ENCODE measurements at places on chromosomes 6 and 20.

DNA sequence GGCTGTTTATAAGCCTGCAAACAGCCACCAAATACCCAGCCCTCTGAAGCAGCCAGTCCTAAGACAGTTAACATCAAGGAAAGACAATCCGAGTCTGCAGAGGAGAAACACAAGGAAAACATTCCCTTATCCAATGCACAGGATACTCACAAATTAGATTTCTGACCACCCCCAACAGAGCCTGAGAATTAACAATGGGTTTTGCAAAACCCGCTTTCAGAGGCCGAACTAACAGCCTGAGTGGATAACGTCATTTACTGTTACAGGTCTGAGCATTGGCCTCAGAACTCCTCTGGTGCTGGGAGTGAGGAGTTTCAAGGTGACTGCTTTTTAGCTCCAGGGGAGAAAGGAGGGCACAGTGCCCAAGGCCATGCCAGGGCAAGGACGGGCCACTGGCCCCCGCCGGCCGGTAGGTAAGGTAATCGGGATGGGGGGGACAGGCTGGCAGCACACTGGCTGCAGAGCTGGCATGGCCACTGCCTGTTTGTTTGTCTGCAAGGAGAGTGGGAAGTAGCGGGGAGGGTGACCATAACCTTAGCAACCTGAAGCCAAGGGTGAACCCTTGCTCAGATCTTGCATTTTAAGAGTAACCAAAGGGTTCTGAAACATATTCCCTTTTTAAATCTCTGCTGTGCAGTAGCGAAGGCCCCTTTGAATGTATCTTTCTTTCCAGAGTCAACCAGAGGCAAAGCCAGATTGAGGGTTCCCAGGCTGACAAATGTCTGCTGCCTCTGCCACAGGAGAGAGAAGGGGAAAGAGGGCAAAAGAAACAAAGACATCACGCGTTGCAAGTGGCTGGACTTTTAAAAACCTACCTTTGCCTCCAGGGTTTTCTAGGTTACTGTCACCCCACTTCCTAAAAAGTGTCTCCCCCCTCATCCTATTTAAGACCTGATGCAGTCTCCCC, 3.9 kb downstream of the ZMYND8 start:
- no peak for DNase-seq

- DNase-seq = no peak
Measured at GRCh38 chr6:112799889-112800288, 452.8 kb downstream of the RFPL4B start.

DNA sequence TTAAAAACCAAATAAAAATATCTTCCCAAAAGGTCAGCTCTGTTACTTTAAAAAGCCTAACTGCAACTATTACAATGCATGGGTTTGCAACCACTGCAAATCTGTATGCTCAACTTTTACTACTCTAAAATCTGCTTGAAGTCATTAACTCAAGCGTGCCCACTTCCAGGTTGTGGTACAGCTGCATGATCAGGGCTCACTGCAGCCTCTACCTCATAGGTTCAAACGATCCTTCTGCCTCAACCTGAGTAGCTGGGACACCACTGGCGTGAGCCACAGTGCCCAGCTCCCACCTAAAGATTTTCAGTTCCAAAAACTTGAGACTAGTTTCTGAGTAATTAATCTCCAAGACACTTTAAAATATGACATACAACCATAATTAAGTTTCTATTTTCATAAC, 8.2 kb downstream of the DIDO1 start:
- no peak for DNase-seq

- no peak for DNase-seq
Measured at GRCh38 chr6:100210137-100211117, 216.4 kb upstream of the MCHR2 start.

- peak; percentile 76 for DNase-seq
Measured at GRCh38 chr6:119484598-119484997, 135.0 kb upstream of the MAN1A1 start.

DNA sequence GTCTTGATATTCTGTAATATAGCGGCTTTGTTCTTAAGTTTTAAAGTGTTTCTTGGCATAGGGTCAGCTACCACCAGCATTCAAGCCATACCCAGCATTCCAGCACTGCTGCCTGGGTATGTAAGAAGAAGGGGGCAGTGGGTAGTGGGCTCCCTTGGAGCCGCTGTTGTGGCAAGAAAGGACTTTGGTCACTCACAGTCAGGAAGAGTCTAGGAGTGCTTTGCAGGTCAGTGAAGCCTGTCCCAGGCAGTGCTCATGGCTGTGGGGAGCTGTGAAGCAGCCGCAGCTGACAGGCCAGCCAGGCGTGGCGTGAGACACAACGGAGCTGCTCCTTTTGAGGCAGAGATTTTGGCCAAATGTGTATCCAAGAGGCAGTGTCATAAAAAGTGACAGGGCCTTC, 512.0 kb downstream of the CDKAL1 start:
- no peak for DNase-seq

- DNase-seq = peak; percentile 93
Measured at GRCh38 chr6:14001329-14002012, 76.7 kb downstream of the RNF182 start.
